ENCODE measurements at places on chromosomes 5 and 9.

- DNase-seq, result no peak
Observed at GRCh38 chr5:23730023-23730422, 222.6 kb downstream of the PRDM9 start.

GRCh38 chr9:87140605-87141109, 193.4 kb upstream of the GAS1 start:
- DNase-seq, result no peak

DNA sequence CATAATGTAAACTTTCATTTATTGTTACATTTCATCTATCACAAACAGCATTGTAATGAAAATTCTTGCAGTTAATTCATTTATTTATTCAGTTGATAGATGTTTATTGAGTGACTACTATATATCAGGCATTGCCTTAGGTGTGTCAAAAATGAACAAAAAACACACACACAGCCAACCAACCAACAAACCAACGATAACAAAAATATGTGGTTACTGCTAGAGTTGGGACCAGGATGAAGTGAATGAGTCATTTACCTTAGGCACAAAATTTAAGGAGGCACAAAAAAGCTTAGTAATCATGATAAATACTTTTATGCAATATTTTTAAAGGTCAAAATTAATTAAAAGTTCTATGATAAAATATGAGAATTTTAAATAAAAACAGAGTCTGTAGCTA, 223.4 kb downstream of the CSNK1G3 start:
- no peak for DNase-seq

DNA sequence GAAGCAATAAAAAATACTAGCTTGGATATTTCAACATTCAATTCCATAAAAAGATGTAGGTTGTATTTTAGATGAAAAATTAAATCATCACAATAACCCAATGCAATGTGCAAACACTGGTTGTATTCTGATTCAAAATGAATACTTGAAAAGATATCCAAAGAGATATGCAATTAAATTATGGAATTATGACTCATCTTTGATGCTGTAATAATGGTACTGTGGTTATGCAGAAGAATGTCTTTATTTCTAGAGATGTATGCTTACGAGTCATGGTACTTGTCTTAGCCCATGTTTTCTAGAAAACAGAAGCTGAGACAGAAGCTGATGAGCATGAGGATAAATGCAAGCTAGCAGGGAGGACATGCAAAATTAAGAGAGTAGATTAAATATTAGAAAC, 1941.4 kb upstream of the NUDT12 start:
- no peak for DNase-seq

- peak; percentile 39 for DNase-seq
Observed at GRCh38 chr9:87115785-87116184, 168.5 kb upstream of the GAS1 start.

- DNase-seq, result no peak
Observed at GRCh38 chr5:107538331-107538730, 132.4 kb downstream of the EFNA5 start.

- DNase-seq, result no peak
Observed at GRCh38 chr5:149207831-149208230, 63.8 kb upstream of the AFAP1L1 start.

GRCh38 chr5:77973253-77973609, 197.1 kb upstream of the TBCA start:
- DNase-seq, result no peak

GRCh38 chr9:85859765-85860164, 81.2 kb upstream of the NAA35 start:
- no peak for DNase-seq

DNA sequence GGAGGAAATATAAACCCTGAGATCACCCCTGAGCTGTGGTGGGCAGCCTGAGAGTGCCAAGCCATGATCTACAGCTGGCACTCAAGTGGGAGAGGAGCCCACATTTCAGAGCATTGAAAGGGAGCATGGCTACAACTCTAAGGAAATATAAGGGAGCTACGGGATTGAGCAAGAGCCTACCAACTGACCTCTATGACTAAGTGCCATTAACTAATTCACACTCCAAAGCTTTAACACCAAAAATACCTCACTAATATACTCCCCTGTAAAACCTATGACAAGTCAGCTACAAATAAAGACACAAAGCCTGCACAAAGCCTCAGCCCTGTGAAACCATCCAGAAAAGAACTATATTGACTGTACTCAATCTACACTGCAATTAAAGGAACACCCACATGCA, 286.8 kb upstream of the RPS23 start:
- DNase-seq, result no peak

DNA sequence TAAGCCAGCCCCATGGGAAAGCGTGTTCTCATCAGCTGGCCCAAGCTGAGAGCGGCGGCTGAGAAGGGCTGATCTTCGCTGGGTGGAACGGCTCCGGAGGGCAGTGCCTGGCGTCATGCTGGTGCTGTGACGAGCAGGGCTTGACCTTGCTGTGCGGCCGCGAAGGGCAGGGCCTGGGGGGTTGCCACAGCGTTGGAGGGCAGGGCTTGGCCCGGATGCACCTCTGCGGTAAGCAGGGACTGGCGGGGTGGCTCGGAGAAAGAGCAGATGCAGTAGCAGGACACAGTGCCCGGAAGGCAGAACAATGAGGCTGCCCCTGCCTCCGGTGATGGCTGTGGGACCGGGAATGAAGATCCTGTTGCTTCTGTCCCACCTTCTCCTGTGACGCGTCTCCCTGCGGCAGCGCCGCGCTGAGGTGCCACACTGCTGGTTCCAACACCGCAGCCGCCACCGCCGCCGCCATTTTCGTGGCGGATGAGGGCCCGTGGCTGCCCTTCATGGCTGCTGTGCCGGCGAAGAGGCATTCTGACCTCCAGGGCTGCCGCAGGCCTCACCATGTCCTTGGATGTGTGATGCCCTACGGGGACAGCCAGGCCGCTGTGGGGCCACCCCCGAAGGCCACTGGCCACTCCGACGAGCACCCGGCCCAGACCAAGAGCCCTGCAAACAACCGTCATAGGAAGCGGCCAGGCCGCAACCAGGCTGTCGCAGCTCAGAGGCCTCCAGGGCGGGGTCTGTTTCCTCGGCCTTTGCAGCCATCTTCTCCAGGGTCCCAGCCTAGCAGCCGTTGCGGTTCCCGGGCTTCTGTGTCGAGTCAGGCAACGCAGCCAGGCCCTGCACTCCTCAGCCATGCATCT, 890.5 kb upstream of the CTNND2 start:
- DNase-seq, result no peak

- no peak for DNase-seq
Observed at GRCh38 chr5:68994645-68995044, 99.2 kb upstream of the SLC30A5 start.

GRCh38 chr9:77514886-77515711, 133.0 kb downstream of the GNA14 start:
- DNase-seq, result no peak

DNA sequence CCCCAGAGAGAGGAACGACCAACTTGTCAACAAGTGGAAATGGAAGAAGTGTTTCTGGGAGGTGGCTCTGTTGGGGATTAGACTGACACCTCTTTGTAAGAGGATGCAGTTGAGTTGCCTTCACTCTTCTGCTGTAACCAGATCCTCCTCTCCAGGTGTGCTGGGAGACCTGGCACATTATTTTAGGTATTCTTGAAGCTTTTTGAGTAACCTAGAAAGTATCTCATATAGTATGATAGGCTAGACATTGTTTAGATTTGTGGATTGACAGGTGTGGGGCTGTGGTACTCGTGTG, 21.6 kb downstream of the SNX30 start:
- DNase-seq, result no peak

GRCh38 chr9:35374910-35375309, 115.0 kb upstream of the RUSC2 start:
- DNase-seq, result no peak

DNA sequence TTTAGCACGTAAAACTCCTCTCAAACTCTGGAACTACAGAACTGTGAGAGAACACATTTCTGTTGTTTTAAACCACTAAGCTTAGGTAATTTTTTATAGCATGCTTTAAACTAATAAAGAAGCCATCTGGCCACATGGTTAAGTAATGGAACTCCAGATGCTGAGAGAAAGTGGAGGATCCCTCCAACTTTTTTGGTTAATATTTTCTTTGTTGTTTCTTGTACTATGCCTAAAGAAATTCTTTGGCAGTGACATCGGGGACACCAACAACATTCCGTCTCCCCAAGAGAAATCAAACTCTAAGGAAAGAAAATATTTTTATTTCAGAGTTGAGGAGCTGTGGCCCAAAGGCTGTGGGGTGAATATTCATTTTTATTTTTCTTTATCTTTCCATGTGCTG, 734.8 kb upstream of the CDH9 start:
- DNase-seq, result no peak

DNA sequence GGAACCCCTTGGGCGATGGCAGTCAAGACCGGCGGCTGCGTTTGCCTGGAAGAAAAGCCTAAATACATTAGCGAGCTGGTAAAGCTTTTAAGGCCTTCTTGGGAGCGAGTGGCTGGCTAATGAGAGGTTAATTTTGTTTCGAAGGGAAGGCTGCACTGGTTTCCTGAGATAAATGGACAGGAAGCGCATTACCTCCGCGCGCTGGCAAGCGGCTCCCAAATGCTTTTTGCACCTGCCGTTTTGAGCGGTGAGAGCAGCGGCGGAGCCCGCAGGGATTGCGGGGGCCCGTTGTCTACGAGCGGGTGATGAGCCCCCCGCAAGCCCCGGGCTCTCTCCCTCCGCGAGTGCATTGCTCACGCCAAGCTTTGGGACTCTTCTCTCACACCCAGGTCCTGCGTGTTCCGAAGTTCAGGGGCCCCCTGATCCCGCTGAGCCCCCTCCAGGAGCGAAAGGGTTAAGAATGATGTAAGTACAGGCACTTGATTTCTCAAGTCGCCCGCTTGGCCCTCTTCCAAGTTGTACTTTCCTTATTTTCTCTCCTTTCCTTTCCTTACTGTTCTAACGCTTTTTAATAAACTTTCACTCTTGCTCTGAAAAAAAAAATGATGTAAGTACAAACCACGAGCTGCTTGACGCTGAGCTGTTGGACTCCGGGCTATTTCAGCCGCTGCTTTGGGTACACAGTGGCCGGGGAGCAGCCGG, 3.1 kb upstream of the RGMB start:
- DNase-seq, result peak; percentile 39

GRCh38 chr9:77010527-77010926, 8.9 kb upstream of the FOXB2 start:
- DNase-seq, result no peak

DNA sequence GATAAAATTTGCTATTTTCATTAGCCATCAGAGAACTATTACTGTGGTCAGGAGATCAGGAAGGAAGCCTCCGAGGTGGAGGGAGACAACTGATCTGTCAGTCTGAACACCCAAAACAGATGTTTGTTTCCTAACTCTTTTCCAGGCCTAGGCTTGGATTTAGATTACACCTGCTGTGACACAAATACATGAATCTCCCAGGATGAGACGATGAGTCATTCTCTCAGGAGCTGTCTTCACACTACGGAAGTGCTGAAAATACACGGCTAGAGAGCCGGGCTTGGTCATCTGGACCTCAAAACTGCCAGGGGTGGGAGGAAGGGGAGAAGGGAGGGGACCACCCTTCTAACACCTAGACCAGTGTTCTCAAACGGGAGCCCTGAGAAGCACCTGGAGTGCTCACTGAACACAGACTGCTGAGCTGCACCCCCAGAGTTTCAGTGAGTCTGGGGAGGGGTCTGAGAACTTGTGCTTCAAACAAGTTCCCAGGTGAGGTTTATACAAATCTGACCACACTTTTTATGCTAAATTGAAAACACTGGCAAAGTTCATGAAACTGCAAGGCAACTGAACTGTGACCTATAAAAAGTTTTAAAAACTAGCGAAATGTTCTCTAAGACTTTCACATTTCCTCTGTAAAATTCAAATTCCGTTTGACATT, 80.3 kb upstream of the EQTN start:
- DNase-seq, result no peak

DNA sequence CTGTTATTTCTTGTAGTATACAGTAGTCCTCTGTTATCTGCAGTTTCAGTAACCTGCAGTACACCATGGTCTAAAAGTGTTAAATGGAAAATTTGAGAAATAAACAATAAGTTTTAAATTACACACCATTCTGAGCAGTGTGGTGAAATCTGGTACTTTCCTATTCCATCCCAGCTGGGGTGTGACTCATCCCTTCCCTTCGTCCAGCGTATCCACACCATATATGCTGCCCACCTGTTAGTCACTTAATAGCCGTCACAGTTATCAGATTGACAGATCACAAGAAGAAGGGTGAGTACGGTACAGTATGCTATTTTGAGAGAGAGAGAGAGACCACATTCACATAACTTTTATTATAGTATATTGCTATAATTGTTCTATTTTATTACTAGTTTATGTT, 28.9 kb downstream of the FAM151B start:
- DNase-seq, result peak; percentile 10

- no peak for DNase-seq
Observed at GRCh38 chr5:139765409-139766217, 30.0 kb upstream of the PSD2 start.

GRCh38 chr5:172689801-172690200, 48.7 kb downstream of the NEURL1B start:
- no peak for DNase-seq

- DNase-seq, result no peak
Observed at GRCh38 chr5:90792725-90793124, 234.1 kb downstream of the ADGRV1 start.
